Head of caudate nucleus (tissue), 42 donors: ENCODE measurements at places on chromosomes 7 and 10.
A peak's percentile ranks its signal among the peaks of the same experiment; 100 is the strongest.

DNA sequence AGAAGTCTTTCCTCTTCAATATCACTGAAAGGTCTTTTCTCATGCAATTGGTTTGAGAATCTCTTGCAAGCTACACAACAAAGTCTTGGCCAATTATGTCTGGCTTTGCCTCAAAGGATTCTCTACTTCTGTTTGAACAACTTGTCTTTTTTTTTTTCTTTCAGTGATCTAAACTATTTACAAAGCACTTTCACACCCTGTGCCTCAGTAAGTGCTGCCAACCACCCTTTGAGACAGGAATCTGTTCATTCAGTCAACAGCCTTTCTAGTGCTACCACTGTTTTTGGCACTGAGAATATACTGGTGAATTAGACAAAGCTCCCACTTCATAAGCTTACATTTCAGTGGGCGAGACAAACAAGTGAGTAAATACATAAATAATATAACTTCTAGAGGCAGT, 26.9 kb upstream of the SDK1 start:
- no peak for DNase-seq

DNA sequence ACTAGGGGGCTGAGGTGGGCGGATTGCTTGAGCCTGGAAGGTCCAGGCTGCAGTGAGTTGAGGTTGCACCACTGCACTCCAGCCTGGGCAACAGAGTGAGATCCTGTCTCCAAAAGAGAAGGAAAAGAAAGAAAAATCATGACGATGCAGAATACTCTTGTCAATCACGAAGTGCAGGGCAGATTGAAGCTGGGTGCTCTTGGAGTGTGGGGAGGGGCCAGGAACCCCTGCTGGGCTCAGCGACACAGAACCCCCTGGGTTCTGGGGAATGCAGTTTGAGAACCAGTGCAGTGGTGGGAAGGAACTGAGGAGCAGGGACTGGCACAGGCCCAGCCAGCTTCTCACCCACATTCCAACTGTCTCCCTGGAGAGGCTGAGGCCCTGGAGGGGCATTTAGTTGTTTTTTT, 10.8 kb upstream of the INTS1 start:
- DNase-seq: no peak

DNA sequence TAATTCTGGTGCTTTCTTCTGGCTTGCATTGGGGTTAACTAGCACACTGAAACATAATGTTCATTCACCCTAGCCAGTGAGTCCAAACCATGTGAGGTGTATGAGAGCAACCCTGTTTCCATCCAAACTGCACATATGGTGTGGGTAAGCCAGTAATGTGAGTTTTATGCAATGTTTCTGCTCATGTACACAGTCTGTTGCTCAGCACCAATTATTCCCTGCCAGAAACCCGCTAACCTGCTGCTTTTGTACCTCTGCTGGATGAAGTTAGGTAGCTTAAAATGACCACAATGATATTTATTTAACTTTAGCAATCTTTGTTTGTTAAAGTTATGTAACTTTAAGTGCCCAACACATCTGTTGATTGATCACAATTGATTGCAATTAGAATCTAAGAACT, 93.7 kb upstream of the RPA3 start:
- no peak for DNase-seq

DNA sequence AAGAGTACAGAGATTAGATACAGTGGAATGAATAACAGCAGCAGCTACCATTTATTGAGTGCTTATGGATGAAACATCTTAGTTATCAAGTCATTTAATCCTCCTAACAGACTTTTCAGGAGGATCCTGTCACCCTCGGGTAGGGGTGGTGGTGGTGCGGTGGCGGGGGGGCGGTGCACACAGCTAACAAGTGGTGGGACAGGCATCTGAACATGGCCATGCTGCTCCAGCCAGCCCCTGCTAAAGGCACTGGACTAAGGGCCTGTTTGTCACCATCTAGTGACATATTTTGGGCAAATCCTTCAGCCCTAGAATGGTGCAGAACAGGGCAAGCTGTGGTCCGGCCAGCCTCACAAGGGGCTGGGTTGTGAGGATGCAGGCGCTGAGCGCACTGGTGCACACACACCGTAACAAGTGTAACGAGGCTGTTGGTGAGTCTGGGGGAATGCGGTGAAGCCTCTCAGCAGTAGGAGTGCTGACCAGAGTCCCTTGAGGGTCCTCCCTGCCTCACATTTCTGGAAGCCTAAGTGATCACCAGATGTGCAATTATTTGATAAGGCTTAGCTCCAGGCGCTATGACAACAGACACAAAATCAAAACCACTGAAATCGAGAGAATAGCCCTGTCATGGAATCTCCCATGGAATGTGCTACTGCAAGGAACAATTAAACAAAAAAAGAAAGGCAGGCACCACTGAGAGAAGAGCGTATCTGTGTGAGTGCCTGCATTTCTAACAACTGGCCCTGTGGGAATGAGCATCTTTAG, 102.2 kb downstream of the RNF216 start:
- DNase-seq: no peak

- DNase-seq: no peak
These were observed 32.0 kb upstream of the WAPL start for GRCh38 chr10:86553639-86554038.

GRCh38 chr10:71984809-71985388, 20.7 kb downstream of the CHST3 start:
- DNase-seq: no peak

DNA sequence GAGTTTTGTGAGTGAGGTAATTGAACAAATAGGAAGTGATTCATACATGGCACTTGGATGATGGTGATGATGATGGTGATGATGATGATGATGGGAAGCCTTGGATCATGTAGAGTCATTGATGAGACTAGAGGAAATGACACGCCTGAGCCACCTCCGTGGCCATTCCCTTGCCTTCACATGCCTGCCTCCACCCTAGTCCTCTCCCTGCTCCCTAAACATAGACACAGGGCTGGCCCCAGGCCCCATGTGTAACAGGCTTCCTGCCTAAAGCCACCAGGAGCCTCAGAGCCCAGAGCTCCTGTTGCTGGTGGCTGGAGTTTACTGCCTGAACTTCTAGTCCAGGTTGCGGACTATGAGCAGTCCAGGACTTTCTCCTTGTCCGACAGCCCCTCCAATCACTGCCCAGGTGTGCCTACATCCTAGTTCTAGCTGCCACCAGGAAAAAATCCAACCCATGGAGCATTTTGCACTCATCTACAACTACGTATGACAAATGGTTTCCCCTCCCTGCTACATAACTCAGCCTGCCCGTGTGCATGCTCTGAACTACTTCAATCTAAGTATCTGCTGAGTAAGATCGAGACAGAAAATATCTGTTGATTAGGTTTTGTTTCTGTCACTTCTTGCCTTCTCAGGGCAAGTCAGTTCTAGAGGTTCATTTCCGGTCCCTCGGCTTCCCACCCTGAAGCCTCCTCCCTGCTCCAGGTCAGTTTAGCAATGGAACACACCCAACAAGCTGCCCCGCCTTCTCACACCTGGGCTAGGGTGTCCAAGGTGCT, 35.5 kb upstream of the KDM7A start:
- no peak for DNase-seq

GRCh38 chr10:3660753-3661152, 124.3 kb downstream of the KLF6 start:
- DNase-seq: no peak

DNA sequence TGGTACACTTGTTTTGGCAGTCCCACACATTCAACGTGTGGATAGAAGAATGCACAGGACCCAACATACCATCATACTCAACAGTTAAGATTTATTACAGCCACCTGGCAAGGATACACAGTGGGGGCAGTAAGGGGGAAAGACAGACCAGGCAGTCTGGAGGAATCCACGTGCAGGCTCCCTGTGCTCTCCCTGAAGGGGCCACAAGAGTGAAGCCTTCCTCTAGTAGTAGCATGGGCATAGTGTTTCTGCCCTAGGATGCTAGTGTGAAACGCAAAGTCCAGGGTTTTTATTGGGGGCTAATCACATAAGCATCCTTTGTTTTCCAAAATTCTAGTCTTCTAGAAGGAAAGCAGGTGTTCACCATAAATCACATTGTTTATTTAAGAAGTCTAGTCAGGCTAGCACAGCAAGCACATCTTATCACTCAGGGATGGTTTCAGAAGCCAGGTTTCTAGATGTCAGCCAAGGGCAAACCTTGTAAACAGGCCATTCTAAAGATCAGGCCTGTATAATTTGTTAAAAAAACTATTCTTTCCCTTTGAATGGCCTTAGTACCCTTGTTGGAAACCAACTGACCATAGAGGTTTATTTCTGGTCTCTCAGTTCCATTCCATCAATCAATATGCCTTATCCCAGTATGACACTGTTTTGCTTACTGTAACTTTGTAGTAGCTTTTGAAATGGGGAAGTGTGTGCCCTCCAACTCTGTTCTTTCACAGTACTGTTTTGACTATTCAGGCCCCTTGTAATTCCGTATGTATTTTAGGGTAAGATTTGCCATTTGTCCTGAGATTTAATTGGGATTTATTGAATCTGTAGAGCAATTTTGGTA, 12.4 kb upstream of the TFAM start:
- no peak for DNase-seq

GRCh38 chr10:48614481-48615390, 9.9 kb upstream of the ARHGAP22 start:
- no peak for DNase-seq

DNA sequence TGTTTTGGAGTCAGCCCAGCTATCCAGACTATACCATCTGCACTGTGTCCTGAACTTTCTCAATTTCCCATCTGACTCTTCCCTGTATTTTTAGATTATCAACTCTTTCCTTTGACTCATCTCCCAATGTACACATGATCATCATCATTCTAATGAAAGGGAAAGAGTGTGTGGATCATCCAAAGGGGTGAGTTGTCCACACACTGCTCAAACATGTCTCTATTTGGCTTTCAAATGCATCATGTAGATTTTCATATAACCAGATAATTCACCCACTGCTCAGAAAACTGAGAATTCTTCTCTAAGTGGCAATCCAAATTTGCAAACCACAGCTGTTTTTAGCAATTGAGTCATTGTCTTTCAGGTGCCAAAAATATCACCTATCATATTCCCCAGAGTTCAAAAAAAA, 190.2 kb upstream of the HPS1 start:
- DNase-seq: no peak

DNA sequence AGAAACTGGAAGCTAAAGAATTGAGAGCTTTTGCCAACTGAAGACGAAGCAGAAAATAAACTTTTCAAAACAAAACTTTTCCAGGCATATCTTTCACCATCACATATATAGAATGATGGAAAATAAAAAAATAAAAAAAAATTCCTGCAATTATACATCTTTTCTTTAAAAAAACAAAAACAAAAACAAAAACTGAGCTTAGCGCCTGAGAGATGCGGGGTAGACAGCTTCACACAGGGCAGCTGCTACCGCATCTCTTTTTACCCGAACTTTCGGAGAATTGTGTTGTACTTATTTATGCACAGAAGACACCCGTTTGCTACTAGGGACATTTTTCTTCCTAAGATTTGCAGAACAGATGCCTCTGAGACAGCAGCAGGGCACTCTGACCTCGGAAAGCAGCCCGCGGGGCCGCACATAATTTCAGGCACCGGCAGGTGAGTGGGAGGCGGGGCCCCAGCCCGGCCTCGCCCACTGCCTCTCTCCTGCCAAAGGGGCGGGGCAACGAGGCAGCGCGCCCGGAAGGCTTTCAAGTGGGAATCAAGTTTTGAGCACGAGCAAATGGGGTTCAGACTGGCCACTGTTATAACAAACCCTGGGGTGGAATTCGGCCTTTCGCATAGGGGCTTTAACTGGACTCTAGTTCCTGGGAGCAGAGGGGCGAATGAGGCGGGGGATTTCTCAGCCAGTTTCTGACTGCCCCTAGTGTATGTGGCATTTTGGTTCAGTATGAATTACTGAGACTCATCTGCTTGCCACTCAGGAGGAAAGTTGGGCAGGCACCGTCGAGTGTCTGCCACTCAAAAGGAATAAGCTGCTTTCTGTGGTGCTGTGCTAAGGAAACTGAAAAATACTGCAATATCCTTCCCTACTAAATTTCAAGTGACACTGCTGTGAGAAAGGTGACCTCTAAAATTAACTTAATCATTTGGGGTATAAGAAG, 18.5 kb upstream of the FAM133B start:
- peak; percentile 24 for DNase-seq

- no peak for DNase-seq
These were observed 37.1 kb downstream of the CCDC71L start for GRCh38 chr7:106623853-106624252.

GRCh38 chr7:98930921-98931320, 52.6 kb downstream of the TRRAP start:
- no peak for DNase-seq

DNA sequence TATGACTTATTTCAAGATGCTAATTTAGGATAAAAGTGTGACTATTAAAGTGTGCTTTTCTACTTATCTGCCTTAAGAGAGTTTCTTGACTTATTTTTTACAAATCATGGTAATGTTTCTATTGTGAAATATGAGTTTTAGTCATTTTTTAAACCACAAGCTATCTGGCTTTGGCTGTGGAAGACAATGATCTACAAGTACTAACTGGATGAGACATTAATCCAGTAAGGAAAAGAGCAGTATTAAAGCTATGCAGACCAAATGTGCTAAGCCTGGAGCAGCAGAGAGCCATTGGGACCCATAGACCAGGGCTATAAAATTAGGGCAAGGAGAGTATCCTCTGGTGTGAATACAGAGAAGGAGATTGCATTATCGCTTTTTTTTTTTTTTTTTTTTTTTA, 92.4 kb downstream of the SEMA3A start:
- DNase-seq: no peak

DNA sequence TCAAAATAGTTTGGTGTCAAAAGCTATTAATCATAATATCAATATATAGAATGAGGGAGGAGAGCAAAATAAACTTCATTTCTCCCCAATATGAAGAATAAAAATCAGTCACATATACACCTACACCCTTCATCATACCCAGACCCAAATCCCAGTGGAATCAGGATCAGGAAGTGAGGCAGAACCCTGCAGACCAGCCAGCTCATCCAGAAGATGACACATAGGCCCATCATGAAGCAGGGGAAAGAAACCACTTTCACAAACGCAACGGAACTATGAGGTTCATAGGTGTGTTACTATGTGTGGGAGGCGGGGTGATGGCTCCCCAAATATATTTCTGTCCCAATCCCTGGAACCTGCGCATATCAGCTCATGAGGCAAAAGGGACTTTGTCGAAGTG, 89.0 kb downstream of the RSU1 start:
- DNase-seq: no peak

GRCh38 chr10:117960345-117960935, 86.3 kb downstream of the RAB11FIP2 start:
- DNase-seq: no peak

DNA sequence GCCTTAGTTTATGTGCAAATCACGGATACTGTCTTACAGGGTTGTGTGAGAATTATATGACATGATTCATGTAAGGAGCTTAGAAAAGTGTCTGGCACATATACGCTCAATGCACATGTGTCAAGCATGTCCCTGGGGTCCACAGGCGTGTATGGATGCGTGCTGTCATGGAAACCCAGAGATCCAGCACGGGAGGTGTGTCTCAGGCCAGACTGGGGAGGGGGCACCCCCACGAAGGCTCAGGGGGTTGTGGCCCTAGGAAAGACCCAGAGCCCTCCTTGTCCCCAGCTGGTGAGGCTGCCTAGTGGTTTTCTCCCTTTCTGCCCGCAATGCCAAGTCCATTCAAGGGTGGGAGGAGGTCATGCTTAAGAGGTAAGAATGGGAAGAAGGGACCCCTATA, 9.1 kb downstream of the BTBD16 start:
- no peak for DNase-seq

GRCh38 chr7:28055161-28055544, 125.4 kb downstream of the JAZF1 start:
- no peak for DNase-seq

- no peak for DNase-seq
These were observed 36.7 kb downstream of the BTBD16 start for GRCh38 chr10:122307669-122308416.
